ENCODE measurements at places on chromosomes 12 and 14.

DNA sequence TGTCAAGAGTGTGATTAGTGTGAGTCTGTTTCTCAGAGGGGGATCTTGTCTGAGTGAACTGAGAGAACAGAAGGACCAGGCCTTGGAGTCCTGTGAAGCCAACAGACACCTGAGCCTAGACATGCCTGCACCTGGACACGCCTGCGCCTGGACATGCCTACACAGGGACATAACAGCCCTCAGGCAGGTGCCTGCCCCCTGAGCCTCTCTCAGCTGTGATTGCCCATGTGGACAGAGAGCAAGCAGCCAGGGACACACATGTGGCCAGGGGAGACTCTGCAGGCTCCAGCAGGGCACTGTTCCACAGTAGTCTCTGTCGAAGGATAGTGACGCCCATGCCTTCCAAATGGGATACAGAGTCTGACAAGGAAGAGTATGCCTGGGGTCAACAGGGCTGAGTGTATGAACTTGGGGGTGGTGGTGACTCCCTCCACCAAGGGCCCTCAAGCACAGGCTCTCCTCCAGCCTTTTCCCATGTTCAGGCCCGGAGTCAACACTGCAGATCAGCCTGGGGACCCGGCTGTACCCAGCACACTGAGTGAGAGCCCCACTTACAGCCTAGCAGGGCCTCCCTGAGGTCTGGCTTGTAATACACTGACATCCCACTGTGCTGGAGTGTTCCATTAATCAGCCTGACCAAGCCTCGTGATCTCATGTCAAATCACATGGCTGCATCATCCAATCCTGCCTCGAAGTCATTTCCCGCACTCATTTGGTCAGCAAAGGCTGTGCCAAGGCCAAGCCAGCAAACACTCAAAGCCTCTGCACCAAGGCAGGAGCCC, 173.0 kb downstream of the CALM1 start:
- no peak for DNase-seq

DNA sequence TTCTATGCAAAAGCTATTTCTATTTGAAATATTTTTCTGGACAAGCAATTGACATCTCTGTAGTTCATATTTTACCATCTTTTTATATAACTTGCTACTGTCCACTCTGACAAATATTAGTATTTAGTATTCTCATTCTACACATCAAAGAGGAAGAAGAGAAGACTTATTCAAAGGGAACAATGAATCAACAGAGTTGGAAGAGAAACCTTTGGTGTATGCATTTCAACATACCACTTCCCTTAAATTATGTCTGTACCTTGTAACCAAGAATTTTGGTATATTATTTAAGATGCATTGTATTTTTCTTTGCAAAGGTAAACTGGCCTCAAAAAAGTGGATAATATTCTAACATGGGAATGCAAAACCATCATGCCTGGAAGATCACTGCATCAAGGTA, 72.1 kb upstream of the DUSP6 start:
- no peak for DNase-seq

DNA sequence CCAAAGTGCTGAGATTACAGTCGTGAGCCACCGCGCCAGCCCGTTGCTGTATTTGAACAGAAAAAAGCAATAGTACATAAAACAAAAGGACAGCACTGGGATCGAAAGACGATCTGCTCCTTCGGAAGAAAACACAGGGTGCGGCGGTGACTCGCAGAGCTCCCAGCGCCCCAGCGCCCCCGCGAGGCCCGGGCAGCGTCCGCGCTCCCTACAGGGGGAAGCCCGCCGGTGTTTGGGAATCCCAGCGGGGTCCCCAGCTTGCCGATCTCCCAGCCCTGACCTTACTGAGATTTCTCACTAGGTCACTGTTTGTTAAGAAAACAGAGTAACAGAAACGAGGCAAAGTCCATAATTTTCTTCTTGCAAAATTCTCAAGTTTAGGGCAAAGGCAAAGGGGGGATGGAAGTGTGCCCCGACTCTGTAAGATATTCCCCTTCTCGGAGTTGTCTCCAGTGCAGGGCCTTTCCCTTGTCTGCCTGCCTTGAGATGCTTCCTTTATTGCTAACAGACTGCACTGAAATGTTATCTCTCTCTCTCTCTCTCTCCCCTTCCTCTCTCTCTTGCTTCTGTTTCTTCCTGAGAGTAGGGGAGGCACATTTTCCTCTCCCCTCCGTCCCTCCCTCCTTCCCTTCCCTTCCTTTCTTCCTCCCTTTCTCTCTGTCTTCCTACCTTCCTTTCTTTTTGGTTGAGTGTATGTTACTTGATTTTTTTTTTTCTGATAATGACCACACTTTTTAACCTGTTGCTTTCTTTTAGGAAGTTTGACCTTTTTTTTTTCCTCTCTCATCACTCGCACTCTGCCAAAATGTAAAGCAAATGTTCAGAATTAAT, 91.9 kb downstream of the TMEM30B start:
- DNase-seq = no peak

GRCh38 chr12:82596483-82596882, 90.2 kb upstream of the TMTC2 start:
- DNase-seq = no peak

GRCh38 chr14:99066378-99066777, 205.6 kb downstream of the BCL11B start:
- no peak for DNase-seq

- no peak for DNase-seq
Observed at GRCh38 chr12:52248541-52249461, 15.8 kb downstream of the KRT7 start.

DNA sequence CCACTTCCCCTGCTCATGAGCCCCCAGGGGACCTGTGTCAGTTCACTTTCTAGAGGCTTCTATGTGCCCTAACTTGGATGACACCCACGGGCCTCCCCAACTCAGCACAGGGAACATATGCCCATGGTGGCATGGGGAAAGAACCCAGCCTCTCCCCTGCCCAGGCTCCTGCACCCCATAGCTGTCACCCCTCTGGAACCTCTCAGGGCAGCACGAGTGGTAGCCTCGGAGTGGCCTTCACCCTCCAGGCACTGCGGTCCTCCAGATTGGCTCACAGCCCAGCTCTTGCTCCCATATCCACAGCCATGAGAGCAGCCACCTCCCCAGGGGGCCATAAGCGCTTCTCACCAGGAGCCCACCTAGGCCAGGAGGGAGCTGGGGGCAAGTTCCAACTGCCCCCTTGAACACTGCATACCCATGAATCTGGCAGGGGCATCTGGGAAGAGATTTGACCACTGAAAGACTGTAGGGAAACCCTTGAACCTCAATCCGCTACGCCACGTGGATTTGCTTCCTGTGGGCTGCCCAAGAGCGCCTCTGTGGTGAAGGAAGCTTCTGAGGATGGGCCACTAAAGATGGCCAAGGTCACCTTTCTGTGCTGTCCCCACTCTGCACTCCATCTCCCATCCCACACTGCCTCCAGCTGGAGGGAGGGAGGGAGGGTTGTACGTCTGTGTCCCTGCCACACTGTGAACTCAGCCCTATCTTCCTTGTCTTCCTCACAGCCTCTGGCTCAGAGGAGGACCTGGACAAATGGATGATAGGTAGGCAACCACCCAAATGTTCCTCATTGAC, 11.9 kb downstream of the PLD4 start:
- DNase-seq = no peak

Data from Peyer's patch (tissue), 4 donors.